ENCODE measurements at places on chromosomes 5 and 9.

GRCh38 chr9:77707383-77708063 is 59.4 kb upstream of the GNA14 start:
- DNase-seq, result peak; percentile 99

- DNase-seq, result no peak
Observed at GRCh38 chr5:132270706-132271105, 13.2 kb downstream of the PDLIM4 start.

DNA sequence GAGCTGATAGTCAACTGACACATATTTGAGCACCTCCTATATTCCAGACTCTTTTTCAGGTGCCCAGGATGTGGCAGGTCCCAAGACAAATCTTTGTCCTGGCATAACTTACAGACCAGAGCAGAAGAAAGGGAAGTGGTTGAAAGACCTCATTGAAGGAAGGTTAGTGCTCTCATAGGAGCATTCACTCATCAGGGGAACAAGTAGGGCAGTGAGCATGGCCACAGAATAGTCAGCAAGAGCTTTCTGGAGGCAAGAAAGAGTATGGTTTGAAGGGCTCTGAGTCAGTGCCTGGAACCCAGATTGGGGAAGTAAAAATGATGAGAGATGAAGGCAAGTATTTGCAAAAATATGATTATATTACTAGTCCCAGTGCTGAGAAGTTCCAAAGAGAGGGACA is 25.0 kb upstream of the ERMP1 start:
- no peak for DNase-seq

DNA sequence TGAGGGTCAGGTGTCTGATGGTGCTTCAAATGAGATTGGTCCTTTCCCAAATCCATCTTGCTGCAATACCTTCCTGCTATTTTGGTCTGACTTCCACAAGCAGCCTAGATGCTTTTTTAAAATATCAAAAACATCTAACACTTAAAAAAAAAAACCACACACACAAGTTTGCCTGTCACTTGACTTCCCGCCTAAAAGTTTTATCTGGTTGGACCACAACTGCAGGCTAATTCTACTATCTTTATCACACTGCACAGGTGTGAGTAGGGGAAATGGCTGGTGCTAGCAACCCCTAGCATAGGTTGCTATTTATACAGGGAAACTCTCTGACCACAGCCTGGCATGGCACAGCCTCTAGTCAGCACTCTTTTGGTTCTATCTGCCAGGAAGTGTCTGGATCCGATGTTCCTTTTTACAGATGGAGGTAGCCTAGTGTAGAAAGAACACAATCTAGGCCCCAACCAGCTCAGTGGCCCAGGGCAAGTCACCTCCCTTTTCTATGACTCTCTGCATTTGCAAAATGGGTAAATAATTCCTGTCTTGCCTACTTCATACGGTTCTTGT is at the start of gene HEMGN:
HEMGN (minus strand) TSS at position 92 of the 564 bp plus-strand sequence; CDS start at position 56, 36 bp downstream.
- no peak for DNase-seq

DNA sequence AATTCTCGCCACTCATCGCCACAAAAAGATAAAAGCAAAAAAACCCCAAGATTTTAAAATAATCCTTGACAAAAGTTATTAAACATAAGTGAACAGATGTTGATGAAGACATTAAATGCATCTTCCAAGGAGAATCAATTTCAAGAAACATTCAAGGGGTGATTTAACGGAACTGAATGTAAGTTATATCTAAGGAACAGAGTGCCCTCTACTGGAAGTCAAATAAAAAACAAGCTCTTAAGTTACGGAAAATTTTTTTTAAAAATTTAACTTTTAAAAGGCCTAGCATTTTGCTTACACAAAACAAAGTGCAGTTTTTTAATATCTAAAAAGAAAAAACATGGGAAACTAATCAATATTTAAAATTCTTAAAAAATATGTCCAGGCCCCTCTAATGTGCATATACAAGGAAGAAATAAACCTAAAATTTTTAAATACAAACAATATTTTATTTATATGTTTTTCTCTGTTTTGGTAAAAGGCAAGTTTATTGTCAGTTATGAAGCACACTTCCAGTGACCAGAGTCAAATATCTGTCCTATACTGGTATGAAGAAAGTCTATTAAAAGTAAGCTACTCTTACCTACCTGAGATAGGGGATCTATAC is 28.0 kb downstream of the TEX10 start:
- peak; percentile 3 for DNase-seq

GRCh38 chr9:71984831-71985281 is 73.4 kb downstream of the C9orf85 start:
- no peak for DNase-seq

DNA sequence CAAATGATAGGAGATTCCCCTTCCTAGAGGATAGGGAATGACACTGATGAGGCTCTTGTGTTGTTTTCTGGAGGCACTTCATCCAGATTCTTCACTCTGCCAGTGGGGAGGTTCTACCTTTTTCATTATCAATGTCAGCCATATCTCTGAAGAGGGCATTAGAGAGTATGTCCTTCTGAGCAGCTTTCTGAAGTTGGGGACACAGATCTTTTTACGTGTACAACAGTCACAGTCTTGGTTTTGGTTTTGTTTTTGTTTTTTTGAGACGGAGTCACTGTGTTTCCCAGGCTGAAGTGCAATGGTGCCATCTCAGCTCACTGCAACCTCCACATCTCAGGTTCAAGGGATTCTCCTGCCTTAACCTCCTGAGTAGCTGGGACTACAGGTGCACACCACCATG is 22.6 kb downstream of the CENPH start:
- DNase-seq, result no peak

GRCh38 chr5:143880178-143880577 is 68.2 kb downstream of the HMHB1 start:
- DNase-seq, result no peak

DNA sequence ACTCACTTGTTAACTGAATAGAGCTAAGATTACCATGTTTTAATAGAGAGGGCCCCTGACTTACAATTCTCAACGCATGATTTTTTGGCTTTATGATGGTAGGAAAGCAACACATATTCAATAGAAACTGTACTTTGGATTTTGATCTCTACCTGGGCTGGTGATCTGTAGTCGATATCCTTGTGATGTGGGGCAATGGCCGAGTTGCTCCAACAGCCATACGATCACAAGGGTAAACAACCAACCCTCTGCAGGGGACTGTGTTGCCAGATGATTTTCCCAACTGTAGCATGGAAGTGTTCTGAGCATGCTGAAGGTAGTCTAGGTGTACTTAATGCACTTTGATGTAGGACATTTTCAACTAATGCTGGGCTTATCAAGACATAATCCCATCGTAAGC is 36.5 kb downstream of the NSUN2 start:
- no peak for DNase-seq

DNA sequence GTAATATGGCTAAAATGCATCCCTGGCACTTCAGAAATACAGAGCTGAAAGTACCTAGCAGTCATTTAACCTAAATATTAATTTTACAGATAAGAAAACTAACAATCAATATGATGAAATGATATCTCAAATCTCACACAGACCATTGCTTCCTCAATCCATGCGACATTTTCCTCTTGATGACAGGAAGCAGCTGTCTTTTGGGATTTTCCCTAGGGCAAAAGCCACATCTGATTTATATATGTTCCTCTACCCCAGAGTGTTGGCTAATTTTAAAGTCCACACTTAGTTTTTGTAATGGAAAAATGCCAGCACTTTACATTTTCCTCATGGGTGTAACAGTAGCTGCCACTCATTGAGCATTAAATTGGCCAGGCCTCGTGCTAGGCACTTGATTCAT is 47.7 kb upstream of the ITGA1 start:
- DNase-seq, result no peak

- DNase-seq, result no peak
Observed at GRCh38 chr9:110049699-110050450, 158.1 kb downstream of the C9orf152 start.

GRCh38 chr5:126267438-126267837 is 155.8 kb upstream of the GRAMD2B start:
- DNase-seq, result no peak

DNA sequence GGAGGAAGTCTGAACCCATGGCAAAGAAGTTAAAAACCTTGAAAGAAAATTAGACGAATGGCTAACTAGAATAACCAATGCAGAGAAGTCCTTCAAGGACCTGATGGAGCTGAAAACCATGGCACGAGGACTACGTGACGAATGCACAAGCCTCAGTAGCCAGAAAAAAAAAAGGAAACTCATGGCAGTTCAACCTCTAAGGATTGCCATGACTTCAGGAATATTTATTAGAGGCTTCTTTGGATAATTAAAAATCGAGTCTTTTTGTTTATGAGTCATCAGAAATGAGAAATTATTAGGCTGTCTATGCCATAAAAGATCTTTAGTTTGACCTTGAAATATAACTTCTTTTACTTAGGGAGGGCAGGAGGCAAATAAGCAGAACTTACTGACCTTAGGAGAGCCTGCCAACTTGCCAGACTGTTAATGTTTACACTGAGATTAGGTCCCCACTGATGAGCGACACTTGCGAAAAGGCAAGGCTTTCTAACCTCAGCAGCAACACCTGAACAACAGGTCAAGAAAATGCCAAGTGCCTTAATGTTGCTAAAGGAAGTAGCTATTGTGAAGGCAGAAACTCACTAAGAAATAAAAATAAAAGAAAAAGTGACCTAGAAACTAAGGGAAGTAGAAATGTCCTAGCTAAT is 55.2 kb upstream of the TUSC1 start:
- no peak for DNase-seq

GRCh38 chr9:107060062-107060461 is 197.1 kb downstream of the ZNF462 start:
- DNase-seq, result no peak

DNA sequence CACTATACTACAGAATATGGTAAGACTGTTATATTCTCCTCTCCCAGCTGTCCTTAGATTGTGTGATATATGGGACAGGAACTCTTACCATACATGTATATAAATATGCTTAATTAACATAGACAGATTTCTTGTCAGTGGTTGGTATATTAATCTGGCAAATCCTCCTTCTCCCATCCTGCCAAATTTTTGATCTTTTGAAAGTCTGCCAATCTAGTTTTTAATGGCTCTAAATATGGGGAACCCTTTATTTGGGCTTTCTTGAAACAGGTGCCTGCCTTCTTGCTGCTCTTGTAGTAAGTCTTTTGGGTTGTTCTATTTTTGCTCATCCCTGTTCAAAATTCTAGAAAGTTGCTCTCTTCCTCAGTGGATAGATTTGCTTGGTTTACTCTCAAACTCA is 63.5 kb downstream of the SPATA31D1 start:
- no peak for DNase-seq

- DNase-seq, result no peak
Observed at GRCh38 chr5:92886751-92887150, 694.3 kb downstream of the NR2F1-AS1 start.

DNA sequence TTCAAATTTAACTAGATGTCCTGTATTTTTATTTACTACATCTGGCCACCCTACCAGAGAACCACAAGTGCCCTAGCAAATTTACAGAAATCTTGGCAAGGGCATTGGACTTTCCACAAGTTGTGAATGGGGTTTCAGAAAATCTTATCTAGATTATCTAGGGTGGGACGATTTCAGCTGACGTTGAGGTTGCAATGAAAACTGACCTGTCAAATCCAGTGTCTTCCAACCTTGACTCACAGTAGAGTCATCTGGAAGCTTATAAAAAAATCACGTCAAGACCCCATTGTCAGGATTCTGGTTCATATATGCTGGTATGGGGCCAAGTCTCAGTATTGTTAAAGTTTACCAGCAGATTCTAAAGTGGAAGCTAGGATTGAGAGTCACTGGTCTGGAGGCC is 109.6 kb upstream of the ACTBL2 start:
- no peak for DNase-seq

DNA sequence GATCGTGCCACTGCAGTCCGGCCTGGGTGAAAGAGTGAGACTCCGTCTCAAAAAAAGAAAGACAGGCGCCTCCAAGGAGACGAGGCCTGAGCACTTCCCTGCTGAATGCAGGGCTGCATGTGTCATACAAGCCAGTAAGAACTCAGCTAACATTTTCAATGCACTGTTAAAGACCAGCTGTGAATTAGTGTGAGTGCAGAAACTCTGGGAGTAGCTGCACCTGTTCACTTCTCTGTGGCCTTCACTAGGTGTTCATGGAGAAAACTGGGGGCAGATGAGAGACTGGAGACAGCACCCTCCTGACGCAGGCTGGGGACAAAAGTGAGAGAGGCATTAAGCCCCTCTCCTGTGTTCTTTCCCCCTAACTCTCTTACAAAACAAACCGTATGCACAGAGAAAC is 41.8 kb downstream of the FBXO10 start:
- DNase-seq, result no peak

DNA sequence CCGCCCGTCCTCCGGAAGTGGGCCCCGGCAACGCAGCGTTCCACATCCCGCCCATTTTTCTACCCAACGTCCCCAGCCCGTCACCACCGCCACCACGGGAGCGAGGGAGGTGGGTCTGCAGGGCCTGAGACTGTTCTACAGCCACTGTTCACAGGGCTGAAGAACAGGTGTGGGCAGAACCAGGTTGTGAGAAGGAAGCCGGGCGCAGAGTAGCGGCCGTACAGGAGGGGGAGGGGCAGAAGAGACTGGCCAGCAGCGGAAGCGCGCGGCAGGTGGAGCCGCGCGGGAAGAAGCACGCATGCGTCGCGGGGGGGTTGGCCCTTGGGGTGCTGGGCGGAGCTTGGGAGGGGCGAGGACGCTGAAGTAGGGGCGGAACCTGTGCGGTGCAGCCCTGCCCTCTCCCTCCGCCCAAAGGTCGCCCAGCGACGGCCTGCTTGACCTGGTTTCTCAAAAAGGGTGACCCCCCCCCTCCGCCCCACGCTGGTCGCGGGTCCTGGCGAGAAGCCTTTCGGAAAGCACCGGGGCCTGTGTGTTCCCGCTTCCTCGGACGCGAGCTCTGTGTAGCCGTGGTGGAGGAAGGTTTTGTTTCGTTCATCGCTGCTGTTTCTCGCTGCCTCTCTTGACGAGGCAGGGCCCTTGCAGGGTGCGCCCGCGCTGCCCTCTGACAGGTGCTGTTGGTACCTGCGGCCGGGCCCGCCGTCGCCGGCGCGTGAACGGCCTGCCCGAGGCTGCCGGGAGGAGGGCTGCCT is 7.8 kb upstream of the MGAT1 start:
- DNase-seq, result peak; percentile 77

GRCh38 chr9:126096340-126096739 is 230.3 kb upstream of the MVB12B start:
- no peak for DNase-seq

DNA sequence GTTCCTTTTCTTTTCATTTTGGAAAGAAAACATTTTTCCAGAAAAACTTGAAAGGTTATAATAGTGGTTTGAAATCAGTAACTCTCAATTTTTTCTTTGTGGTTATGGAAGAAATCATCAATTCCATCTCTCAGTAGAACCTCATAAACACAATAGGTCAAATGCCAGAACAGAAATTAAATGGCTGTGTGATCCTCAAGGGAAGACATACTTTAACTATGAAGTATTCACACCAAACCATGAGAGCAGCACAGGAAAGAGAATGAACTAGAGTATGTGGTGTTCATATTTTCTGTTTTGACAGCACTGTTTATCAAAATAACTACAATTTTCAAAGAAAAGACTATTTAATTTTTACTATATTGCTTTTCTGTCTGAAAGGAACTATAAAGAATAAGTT is 29.7 kb upstream of the EFNA5 start:
- no peak for DNase-seq

All from pulmonary artery endothelial cell (primary cell).